ENCODE measurements at places on chromosomes 1 and 21. TPM values are rescaled to one million over a fixed set of nuclear protein-coding genes. Genes with fewer than 3 reads are reported as not detected.

The SLC6A17 gene
- total RNA-seq: not detected

The CITED4 gene
- 34.2 TPM for total RNA-seq

The ADCY10 gene
- total RNA-seq: not detected

The FCRL2 gene
- 0.64 TPM for total RNA-seq

The PDPN gene
- not detected for total RNA-seq

The HSD3B1 gene
- not detected for total RNA-seq

The FAM151A gene
- not detected for total RNA-seq

The PCSK9 gene
- total RNA-seq: not detected

The CRNN gene
- total RNA-seq: not detected

The PDC gene
- not detected for total RNA-seq

The USF1 gene
- 98.8 TPM for total RNA-seq

The MSH4 gene
- 0.08 TPM for total RNA-seq

The TPTE gene
- total RNA-seq: not detected

The FCRL1 gene
- 3.1 TPM for total RNA-seq

The GSTM3 gene
- total RNA-seq: 11.6 TPM

The TMEM59 gene
- total RNA-seq: 125 TPM

The PTGS2 gene
- total RNA-seq: 0.11 TPM

The LHX8 gene
- not detected for total RNA-seq

- no peak for DNase-seq
Measured at GRCh38 chr1:55571767-55572166, 356.6 kb upstream of the USP24 start.

DNA sequence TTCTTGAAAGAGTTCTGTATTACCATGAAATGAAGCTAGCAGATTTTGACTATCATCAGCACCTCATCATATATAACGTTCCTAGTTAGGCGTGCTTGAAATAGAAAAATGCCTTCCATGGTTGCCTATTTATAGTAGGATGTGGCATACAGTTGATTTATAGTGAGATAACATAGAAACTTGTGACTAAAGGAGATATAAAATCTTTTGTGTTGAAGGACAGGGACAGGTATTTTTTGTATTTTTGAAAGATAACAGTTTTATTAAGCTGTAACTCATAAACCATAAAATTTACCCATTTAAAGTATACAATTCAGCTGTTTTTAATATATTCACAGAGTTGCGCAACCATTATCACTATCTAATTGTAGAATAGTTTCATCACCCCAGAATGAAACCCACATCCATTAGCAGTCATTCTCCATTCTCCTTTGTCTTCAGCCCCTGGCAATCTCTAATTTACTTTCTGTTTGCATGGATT lies 19.3 kb downstream of the SPEN start:
- no peak for DNase-seq

- no peak for DNase-seq
Measured at GRCh38 chr1:32848354-32849063, 22.2 kb downstream of the FNDC5 start.

DNA sequence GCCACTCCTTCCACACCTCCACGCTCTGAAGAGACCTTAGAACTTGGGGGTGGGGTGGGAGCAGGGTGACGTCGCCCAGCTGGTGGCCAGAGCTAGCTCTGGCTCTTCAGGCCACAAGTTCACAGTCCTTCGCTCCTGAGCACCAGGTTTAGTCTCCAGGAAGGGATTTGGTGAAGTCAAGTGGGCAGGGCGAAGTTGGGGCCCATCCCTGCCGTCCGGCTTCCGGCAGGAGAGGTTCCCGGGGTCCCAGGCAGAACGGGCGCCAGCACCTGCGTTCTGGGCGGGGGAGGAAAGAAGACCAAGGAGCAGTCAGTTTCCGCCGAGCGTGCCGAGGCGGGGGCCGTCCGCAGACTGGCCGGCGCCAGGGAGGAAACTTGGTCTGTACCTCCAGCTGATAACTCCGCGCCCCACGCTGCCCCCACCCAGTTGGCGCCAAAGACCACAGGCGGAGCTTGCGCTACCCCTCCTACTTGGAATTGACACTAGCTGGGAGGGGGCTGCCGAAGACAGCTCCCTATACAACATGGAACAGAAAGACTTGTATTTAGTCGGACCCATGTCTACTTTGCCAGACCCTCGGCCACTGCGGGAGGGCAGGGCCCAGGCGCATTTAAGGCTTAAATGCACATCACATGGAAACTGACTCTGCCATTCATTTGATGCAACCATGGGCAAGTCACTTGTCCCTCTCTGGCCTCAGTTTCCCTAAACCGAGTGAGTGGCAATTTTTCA lies 995 bp downstream of the ID3 start:
- peak; percentile 44 for DNase-seq

GRCh38 chr1:56543783-56544612 lies 35.4 kb downstream of the PLPP3 start:
- DNase-seq: no peak

- DNase-seq: peak; percentile 93
Measured at GRCh38 chr1:155206891-155207805, 549 bp downstream of the THBS3 start.

GRCh38 chr21:45330075-45330781 lies 42.5 kb upstream of the POFUT2 start:
- no peak for DNase-seq

GRCh38 chr1:197692965-197693364 lies 82.3 kb downstream of the DENND1B start:
- DNase-seq: no peak

GRCh38 chr1:74245168-74245772 lies 10.1 kb downstream of the TNNI3K start:
- DNase-seq: no peak

DNA sequence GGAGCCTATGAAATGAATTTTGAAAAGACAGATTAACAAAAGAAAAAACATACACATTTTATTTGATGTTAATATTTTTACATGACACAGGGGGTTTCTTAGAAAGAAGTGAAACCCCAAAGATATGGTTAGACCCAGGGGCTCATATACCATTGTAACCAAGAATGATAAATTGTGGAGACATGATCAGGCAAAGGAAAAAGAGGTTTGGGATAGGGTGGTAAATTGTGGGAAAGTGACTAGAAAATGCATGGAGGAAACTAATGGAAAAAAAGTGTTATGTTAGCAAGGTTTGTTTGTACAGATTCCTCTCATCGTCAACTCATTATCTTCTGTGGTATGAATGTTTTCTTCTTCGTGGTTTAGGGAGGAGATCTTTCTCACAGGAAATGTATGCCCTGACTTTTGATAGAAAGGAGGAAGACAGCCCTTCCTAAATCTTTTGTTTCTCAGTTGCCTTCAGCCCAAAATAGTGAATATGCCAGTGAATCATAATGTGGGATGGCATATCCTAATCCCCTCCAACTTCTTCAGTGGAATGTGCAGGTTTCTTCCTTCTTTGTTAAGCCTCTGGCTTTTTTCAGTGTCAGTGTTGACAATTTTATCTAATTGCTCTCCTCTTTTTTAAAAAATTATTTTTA lies 140.4 kb upstream of the UBE2U start:
- DNase-seq: no peak

DNA sequence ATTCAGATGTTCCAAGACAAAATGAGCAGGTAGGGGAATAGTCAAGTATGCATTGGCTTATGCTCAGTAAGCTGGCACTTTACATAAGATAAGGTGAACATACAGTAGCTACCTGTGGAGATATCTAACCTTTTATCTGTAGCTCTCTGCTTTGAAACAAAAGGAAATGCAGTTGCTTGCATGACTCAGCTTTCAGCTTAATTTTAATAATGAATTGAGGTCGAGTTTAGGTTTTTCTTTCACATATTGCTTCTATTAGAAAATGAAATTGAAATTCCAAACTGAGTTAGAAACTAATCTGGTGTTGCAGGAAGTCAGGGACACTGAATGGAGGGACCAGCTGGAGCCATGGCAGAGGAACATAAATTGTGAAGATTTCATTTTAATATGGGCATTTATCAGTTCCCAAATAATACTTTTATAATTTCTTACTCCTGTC lies 8.3 kb downstream of the FRRS1 start:
- no peak for DNase-seq

GRCh38 chr1:158022554-158023312 lies 29.3 kb downstream of the KIRREL1 start:
- no peak for DNase-seq

DNA sequence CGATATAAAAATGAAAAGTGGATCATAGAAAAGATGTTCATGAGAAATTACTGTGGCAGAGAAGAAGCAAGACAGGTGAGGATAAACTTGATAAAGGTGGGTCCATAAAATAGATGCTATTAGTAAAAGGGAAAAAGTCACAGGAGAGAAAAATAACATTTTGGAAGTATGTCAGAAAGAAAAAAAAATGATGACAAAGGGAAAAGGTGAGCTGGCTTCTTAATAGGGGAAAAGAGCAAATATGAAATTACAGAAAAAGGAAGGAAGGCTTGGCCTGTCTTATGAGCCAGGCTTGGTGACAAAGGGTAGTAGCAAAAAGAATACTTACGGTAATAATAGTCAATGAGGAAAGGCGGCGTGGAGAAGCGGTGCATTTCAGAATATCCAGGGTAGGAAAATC lies 386.1 kb downstream of the RWDD3 start:
- no peak for DNase-seq

- DNase-seq: no peak
Measured at GRCh38 chr1:177600936-177601335, 368.9 kb downstream of the SEC16B start.

DNA sequence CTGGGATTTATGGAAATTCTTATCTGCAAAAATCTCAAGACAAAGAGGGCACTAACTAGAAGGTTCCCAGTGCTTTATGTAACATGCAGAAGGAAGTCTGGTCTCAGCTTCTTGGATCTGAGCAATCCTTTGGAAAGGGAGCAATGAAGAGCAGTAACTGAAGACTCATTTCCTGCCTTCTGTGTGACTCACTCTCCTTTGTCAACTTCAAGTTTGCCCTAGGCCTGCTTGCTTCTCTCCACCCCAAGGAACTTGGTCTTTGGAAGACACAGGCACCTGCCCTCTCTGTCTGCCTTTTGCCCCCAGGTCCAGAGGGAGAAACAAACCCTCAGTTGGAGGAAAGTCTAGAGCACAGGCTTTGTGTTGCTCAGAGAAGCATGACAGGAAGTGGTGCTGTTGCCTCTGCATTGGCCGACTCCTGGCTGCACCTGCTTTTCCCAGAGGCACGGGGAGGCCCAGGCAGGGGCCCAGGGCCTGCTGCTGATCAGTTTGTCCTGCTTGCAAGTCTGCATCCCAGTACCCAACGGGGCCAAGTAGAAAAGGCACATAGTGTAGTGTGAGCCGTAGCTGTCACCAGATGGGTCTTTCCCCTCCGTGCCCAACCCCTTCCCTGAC lies 137.2 kb downstream of the DHRS3 start:
- no peak for DNase-seq

DNA sequence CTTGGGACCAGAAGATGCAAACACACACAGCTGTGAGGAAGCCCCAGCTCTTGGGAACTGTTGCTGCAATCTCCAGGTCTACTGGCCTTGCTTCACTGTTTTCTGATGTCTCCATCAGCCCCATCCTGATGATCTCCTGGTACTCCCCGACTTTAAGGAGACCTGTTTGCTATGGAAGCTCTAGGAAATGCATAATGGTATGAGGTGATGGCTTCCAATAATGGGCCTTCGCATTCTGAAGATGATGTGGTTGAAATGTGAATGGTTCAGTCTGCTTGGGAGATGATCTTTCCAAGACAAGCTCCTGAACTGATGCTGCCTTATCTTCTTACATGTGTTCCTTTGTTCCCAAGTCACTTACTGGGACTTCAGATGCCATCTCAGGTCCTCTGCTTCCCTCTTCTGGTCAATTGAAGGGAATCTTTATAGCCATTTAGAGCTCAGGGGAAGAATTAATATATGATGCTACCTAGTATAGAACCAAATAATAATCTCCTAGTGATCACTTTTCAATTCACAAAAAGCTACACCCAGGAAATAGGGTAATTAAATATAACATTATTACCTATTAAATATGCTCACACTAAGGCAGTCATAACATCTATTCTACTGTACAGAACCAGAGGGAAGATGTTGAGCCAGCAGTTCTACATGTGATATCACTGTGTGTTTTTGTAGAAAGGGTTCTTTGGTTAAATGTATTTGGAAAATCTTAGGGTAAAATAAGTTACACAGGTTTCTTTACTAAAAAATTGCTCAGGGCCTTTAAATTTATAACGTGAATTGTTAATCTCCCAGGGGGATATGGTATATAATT lies 73.9 kb upstream of the VTCN1 start:
- DNase-seq: no peak

DNA sequence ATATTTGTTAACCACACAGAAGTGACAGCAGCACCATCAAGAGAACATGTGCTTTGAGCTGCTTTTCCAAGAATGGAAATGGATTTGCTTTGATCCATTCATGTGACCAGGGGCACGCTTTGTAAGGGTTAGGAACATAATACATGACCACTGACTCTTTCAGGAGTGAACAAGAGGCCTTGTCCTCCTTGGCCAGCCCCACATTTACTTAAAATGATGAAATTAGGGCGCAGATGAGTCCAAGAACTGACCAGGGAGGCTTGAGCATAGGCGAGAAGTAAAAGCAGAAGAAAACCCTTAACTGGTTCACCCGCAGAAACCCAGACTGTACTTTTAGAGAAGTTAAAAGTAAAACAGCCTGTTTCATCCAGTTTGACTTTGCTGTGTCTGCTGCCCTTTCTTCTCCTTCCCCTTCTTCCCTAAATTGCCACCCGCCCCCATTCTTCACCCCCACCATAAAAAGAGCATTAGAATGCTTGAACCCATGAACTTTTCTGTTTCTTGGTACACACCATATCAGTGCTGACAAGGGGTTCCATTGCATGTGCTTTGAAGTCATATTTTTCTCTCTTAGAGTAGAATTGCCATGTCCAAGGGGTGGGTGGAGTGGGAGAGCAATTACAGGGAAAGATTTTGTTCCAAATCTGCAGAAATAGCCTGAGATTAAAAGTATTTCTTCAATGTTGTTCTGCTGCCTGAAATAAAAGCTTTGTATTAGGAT lies 2.6 kb upstream of the GLUL start:
- no peak for DNase-seq

DNA sequence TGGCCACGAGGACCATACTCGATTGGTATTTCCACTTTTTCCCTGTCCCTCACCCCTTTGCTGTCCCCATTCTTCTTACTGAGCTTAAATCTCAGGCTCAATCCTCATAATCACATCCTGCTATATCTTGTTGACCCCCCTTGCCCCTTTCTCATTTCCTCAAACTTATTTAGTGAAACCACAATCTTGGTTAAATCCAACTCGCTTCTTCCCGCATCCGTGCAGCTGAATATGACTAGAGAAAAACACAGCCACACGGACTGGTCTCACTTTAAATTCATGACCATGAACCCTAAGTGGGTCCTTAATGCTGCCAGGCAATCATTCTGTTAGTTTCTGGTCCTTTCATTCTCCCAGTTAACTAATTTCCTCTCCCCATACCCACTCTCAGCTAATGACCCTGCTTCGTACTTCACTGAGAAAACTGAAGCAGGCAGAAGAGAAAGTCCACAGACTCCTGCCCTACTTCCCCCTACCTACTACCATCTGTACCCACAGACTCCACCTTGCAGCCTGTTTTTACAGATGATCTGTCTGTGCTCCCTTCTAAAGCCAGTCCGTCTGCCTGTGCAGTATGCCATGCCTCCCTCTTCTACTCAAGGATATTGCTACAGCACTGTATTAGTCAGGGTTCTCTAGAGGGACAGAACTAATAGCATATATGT lies 96.8 kb upstream of the LMO4 start:
- DNase-seq: no peak
